Glomerular endothelial cell (primary cell): ENCODE measurements at places on chromosomes 2 and 18. TPM values are rescaled to one million over a fixed set of nuclear protein-coding genes. Genes with fewer than 3 reads are reported as not detected.

Gene PAIP2B
- 0.47 and 0.87 TPM in 2 replicates for total RNA-seq

DNA sequence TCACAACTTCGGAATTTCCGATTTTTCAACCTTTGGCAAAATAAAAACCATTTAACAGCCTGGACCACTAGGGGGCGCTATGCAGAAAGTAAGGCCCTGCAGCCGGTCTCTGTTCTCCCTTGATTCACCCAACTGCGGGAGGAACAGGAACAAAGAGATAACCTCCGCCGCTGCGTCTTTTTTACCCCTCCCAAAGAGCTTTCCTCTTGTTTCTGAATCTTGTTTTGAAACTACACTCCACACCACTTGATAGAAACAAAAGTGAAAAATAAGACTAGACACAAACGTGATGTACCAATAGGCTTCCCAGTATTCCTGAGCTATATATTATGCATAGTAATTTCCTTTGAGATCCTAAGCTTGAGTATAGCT lies 231.2 kb downstream of the MYO3B start:
- peak; percentile 44 for DNase-seq

- DNase-seq: no peak
Measured at GRCh38 chr2:41922177-41922576, 125.6 kb upstream of the PKDCC start.

Gene LPIN2
- total RNA-seq: 19.3 and 25.5 TPM in 2 replicates

- DNase-seq: no peak
Measured at GRCh38 chr2:102618452-102619413, 620 bp upstream of the SLC9A2 start.

DNA sequence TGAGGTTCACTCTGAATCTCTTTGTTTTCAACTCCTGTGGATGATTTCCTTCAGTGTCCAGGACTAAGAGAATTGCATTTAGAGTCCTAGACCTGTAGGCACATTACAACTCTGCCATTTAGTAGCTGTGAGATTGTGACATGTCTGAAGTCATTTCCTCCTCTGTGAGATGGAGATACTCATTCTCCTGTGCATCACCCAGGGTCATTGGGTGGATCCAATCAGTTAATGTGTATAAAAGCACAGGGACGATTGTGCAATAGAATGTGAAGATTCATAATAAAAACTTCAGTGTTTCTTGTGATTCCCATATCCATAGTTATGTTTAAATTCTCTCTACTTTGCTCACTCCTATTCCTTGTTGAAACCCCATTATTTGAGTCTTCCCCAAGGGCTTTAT lies 113.6 kb downstream of the DIS3L2 start:
- DNase-seq: no peak

DNA sequence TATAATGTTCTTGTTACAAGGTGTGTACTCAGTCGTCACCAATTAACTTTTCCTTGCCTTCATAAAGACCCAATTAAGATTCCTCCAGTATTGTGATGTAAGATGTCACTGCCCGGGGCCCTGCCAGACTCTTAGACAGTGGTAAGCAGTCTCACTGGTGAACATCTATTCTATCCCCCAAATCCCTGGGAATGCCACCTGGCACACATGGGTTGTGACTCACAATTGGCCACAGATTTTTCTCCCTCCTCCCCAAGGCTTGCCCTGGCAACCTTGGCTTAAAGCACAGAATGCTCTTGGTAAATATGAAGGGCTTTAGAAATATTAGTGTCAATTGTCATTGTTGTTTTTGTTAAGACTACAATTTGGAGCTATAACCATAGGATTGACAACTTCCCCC lies 287.9 kb downstream of the ETAA1 start:
- no peak for DNase-seq

DNA sequence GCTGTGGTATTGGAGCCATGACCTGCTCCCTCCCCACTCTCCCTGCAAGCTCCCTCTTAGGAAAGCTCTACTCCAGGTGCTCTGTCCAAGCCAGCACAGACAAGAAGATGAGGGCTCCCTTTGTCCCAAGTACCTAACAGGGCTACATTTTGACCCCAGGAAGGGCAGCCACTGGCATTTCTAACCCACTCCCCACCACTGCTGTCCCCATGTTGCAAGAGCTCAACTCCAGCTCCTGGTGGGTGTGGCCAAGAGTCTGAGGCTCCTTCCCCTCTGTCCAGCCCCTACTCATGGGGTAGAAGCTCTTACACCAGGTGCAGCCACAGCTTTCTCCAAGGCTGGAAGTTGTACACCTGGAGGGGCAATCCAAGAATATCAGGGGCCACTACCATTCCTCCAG lies 127.0 kb upstream of the NPAS2 start:
- DNase-seq: no peak

- no peak for DNase-seq
Measured at GRCh38 chr2:175475130-175475529, 293.6 kb upstream of the ATP5MC3 start.

GRCh38 chr2:156600196-156600595 lies 164.0 kb downstream of the GPD2 start:
- no peak for DNase-seq

DNA sequence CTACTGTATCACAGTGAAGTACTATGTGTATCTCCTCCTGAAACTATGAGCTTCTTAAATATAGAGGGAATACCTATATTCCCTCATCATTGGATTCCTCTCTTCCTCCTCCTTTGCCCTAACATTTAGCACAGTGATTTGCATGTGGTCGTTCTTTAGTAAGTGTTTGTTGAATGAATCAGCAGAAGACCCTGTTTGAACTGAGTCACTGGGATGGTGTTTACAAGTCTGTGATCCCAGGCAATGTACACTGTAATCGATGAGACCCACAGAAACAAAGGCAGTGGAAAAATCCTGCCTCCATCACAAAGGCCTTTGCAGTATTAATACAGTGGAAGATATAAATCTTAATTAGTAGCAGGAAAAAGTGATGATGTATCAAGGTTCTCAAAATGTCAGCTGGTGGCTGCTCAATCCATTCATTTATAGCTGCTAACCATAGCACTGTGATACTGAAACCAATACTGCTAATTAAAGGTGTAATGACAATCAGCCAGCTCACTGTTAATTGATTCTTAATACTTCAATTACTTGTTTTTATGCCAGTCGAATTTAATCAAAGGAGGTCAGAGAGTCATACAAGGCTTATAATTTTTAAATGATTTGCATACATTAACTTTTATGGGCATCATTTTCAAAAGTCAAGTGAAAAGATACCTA lies 20.8 kb upstream of the MYO3B start:
- peak; percentile 16 for DNase-seq

Gene MYO5B
- 1.8 and 11.2 TPM in 2 replicates for total RNA-seq
